ENCODE measurements at places on chromosomes 11 and 22.

DNA sequence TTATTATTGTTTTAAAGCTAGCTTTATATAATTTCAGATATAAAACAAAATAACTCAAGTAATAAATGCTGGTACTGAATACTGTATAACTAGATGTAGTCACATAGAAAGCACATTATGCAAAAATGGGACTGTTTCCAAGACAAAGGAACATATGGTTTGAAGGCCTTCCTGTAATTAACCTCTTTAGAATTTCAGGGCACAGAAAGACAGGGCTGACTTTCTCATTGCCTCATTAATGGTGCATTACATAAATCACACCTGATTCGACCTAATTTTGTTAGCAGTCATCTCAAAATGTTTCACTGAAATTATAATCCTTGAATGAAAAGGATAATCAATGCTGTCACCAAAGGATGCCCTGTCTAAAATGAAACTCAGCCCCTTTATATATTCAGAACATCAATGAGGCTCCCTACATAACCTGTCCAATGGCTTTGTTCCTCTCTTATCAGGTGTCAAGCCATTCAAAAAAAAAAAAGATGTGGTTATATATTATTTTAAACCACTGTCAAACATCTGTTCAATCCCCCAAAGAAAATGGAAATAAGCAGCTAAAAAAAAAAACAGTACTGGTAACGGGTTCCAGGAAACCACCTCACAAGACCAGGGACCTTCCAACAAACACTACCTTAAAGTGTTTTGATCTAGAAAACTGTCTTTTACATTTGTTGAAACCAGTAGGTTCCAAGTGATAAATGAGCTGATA, 77.4 kb downstream of the FAM168A start:
- DNase-seq: no peak

DNA sequence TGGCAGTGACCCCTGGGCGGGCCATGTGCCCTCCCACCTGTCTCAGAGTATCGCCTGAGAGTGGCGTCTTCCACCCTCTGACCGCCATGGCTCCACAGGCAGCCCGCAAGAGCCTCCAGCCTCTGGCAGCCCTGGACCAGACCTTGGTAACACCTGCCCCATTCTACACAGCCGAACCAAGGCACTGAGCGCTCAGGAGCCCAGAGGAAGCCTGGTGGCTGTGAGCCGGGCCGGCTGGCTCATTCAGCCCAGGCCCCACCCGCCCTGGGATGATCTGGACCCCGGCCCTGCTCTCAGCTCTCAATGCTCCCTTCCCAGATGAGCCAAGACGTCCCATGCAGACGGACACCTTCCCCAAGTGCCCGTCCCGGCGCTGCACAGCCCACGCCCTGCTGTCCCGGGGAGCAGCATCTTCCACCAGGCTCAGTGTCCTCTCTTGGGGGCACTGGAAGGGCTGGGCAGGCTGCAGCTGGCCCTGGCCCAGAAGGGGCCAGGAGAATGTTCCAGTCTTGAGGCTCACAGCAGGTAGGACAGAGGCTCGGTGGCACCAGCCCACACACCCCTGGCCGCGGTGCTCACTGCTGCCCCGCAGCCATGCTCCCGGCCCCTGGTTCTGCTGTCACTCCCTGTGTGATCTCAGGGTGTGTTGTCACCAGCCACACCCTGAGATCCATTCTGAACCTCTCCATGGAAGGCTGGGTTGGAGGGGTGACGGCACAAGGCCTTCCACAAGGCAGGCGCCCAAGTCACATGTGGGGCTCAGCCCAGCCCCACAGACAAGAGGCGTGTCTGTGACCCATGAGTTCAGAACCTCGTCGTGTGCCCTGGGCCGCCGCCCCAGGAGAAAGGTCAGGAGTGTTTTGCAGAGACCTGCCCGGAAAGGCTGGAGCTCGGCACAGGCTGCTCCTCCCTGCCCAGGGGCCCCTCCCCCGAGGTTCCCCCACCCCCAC, 24.2 kb upstream of the PPARA start:
- DNase-seq: no peak

GRCh38 chr22:30421695-30422480, 3.7 kb upstream of the MTFP1 start:
- DNase-seq: no peak

DNA sequence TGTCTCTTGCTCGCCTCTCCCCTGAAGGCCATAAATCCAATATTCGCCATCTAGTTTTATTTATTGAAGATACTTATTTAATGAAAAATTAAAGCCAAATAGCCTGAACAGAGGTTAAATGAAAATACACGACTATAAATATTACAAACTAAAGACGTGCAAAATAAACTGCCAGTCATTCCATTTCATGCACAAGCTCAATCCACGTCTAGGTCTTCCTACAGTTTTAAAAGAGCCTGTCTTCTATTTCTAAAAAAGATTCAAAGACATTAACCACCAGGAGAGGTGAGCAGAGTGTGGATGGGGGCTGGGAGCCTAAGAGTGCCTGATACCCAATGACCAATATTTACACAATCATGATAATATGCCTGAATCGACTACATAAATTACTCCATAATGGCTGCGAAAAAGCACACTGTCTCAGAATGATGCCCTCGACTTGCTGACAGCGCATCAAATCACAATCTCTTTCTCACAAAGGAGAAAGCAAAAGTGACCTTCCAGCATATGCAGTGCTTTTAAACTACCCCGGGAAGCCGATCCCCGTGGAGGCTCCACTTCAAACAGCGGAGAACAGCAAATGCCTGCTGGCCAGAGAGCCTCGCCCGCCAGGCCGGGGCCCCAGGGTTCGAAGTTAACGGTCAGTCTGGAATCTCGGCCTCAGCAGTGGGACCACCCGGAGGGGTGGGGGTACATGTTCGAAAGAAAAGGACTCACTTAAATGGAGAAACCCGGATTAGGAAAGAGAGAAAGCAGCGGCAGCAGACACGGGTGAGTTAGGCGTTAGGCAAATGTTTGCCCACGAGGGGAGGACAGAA, 1.7 kb downstream of the FCHSD2 start:
- DNase-seq: peak; percentile 42

DNA sequence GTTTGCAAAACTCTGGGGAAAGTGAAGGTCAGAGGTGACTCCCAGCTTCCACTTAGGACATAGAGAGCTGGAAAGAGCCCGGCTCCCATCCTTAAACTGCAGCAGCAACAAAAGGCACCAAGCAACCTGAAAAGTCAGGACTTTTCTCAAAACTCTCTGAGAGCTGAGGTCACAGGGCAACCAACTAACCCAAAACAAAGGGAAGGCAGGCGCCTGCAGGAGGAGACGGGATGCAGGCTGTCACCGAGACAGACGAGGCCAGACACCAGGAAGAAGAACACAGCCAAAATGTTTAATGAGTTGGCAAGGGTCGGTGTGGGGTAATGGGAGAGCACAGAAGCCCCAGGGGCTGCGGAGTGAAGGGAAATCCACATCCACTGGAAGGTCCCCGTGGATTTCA, 19.9 kb downstream of the ASCL2 start:
- no peak for DNase-seq

DNA sequence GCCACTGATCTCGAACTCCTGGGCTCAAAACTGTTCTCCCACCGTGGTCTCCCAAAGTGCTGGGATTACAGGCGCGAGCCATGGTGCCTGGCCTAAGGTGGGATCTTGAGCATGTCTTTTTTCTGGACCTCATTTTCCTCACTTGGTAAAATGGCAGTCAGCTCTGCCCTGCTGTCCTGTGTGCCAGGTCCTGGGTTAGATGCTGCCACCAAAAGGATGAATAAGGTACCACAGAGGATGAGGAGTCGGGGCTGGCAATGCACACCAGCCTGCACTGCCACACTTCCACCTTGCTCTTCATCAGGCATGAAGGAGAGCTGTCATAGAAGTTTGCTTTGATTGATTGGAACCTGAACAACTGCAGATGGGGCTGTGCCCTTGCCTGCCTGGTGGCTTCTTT, 32.3 kb downstream of the ACO2 start:
- DNase-seq: peak; percentile 33

DNA sequence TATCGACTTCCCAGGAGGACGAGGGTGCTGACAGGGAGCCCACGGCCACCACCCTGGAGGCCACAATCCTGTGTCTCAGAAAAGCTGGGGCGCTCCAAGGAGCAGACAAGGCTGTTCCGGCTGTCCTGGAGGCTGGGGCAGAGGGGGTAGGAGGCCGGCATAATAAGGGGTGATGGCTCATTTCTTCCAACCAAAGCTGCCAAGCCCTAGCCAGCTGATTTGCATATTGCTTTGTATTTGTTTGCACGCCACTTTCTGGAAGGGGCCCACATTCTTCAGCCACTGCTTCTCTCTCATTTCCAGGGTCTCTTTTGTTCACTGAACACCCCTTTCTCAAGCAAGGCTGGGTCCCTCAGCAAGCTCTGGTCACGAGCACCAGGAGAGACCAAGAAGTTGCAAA, 4.7 kb downstream of the PDE2A start:
- no peak for DNase-seq

- DNase-seq: no peak
Measured at GRCh38 chr11:86741839-86742805, 58.2 kb upstream of the PRSS23 start.

GRCh38 chr22:45897736-45898135, 79.2 kb downstream of the WNT7B start:
- DNase-seq: no peak

DNA sequence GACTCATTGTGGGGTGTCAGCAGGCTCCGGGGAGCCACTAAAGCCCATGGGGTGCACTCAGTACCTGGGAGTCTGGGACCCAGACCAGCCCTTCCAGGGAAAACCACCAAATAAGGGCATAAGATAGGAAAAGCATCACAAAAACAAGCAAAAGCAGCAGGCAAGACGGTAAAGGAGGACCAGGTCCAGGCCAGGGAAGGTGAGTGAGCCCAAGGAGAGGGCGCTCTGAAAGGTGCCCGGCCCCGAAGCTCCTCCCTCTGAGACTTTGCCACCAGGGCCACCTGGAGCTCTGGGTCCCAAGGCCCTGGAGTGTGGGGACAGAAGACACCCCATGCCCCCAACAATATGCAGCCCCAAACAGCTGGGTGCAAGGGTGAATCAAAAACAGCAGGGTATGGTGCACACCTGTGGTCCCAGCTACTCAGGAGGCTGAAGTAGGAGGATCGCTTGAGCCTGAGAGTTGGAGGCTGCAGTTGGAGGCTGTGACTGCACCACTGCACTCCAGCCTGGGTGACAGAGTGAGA, 5.2 kb upstream of the IL17REL start:
- no peak for DNase-seq

DNA sequence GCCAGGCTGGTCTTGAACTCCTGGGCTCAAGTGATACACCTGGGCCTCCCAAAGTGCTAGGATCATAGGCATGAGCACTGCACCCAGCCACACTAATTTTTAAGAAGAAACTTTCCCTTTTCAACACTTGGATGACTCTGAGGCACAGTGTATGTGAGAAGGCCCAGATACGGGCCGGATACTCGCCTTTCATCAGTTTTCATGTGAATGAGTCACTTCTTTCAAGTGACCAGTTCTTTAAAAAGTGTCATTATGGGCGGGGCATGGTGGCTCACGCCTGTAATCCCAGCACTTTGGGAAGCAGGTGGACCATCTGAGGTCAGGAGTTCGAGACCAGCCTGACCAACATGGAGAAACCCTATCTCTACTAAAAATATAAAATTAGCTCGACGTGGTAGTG, 120.8 kb downstream of the CTTN start:
- DNase-seq: no peak

- no peak for DNase-seq
Measured at GRCh38 chr11:117706322-117706814, 90.6 kb downstream of the DSCAML1 start.

- peak; percentile 38 for DNase-seq
Measured at GRCh38 chr22:17131686-17132085, 10.5 kb upstream of the TMEM121B start.

GRCh38 chr11:121068787-121069186, 32.3 kb upstream of the TECTA start:
- no peak for DNase-seq

- no peak for DNase-seq
Measured at GRCh38 chr22:36806835-36807234, 10.0 kb downstream of the PVALB start.

DNA sequence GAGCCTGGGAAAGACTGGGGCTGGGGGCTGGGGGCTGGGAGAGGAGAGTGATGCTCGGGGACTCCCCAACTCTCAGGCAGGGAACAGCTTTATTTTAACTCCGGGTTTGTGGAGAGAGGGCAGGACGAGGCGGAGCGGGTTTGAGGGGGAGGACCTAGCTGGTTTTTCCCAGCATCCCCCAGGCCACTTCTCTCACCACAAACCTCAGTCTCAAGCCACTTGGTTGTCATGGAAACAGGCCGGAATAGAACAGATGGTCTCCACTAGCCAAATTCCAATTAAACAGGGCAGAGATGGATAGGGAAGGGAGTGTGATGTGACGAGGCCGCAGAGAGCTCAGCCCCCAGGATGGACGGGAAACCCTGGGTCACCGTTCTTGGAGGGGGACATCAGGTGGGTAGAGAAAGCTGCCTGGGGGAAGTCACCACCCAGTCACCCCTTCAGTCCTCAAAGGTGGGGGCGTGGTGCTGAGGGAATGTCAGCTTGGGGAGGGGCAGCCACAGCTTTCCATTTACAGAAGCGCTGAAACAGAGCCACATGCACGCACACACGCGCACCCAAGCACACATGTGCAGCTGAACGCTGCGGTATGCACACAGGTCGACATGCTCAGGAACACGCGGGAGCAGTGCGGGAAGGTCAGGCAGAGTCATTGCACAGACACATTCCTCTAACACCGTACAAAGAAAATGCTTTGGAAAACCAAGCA, 19.2 kb downstream of the NECTIN1 start:
- peak; percentile 65 for DNase-seq

GRCh38 chr11:1156506-1157340, 1.0 kb upstream of the MUC5AC start:
- DNase-seq: no peak

DNA sequence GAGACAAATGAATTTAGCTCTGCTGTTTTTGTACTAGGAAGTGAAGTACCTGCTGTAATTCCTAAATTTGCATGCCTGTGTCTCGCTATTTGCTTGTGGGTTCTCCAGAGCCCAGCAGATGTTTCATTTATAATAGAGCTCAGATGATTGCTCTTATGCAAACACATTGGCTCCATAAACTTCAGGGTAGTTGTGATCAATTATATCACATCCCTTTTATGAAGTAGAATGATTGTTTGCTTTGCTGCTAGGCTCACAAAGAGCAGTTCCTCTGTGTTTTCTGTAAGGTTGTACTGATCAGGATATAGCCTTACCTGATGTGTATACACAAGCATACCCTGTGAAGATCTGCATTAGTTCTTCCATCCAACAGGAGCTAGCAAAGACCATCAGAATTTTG, 64.1 kb downstream of the C11orf87 start:
- DNase-seq: no peak

DNA sequence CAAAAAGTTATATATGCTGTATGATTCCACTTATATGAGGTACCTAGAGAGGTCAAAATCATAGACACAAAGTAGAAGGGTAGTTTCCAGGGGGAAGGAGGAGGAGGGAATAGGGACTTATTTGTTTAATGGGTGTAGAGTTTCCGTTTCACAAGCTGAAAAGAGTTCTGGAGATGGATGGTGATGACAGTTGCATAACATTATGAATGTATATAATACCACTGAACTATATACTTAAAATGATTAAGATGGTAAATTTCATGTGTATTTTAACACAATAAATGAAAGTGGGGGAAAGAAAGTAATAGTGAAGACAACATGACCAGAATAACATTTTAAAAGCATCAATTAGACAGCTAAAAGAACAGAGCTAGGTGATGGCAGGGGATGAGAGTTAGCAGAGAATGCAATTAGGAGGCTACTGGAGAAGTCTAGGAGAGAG, 51.2 kb downstream of the MRTFA start:
- DNase-seq: no peak

Data from amygdala (tissue), 56 donors.